Stimulated activated CD8-positive, alpha-beta memory T cell treated with anti-CD3 and anti-CD28 coated beads, Interleukin-4, amount 100 ng/mL, for 4 hours (primary cell): ENCODE measurements at places on chromosomes 2 and 18.

GRCh38 chr18:58387716-58388115 lies 241.2 kb downstream of the ALPK2 start:
- DNase-seq, result no peak

DNA sequence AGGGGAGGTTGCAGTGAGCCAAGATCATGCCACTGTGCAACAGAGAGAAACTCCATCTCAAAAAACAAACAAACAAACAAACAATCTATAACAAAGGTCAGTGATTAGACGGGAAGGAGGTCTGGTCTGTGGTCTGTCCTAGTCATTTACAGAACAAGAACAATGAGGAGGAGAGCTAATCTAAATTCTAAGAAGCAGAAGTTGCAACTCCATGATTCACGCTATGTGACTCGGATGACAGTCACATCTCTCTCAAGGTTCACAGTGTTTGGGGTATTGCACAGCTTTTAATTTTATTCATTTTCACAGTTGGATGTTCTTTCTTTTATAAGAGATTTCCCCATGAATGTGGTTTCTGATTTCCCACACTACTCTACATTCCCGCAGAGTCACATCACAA lies 218.7 kb upstream of the PIEZO2 start:
- no peak for DNase-seq

DNA sequence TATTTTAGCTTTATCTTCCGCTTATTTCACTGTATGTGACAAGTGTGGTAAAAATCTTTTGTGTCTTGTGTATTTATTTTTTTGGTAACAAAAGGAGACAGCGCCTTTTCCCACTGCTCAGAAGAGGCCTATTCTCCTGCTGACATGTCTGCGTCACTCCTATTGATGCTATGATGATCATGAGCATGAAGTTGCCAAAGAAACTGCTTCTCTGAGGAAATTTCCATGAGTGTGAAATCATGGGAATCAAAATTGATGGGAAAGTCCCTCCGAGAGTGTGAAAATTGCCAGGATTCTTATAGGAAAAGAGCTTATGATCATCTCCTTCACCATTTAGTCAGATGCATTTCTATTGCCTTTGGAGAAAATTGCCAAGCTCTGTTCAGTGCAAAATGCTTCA lies 36.5 kb upstream of the DARS1 start:
- DNase-seq, result no peak

DNA sequence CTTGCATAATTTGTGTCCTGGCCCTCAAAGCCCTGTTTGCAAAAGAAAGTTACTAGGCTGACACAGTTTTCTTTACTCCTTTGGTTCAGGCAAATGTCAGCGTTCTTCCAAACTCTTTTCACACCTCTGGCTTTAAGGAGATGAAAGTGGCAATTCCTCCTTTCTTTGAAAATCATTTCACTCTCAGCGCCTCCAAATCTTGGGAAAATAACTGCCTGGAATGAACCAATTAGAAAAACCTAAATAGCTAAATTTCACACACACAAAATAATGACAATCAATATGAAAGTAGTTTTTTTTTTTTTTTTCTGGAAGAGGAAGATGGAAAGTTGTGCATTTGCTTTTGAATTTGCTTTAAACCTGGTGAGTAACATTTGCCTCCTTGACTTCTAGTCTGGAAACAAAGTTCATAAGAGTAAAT lies 1.7 kb downstream of the MEIS1 start:
- no peak for DNase-seq

- DNase-seq, result no peak
Measured at GRCh38 chr2:240329116-240329665, 106.3 kb upstream of the GPC1 start.

DNA sequence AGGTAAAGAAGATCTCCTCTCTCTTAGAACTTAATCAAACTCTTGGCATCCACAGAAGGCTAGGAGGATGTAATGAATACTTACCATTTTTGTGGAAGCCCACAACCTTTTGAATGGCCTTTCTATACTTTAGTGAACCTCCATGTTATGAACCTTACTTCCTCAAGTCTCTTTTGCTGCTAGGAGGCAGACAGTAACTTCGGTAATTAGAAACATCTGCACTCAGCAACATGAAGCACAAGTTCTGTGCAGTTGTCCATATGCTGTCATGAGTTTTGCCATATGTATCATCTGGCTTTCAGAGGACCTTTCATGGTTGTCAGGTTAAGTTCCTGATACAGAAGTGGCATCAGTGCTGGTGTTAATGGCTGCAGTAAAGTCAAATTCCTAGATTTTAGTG lies 50.4 kb downstream of the PDK1 start:
- DNase-seq, result no peak

GRCh38 chr18:3466045-3466444 lies 16.1 kb downstream of the TGIF1 start:
- no peak for DNase-seq

DNA sequence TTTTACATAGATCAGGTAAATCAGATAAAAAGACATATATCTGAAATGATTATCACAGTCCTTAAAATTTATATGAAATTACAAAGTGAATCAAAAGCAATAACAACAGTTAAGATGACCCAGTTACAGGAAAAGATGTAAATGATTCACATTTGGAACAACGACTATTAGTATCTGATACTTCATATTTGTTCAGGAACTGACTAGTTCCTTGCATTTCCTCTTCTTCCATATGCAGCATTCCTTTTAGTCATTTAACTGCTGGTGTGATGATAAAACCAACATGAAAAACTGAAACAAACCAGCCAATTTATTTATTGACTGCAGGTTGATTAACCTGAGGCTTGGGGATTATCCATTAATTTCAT lies 75.2 kb downstream of the RBMS1 start:
- DNase-seq, result no peak

DNA sequence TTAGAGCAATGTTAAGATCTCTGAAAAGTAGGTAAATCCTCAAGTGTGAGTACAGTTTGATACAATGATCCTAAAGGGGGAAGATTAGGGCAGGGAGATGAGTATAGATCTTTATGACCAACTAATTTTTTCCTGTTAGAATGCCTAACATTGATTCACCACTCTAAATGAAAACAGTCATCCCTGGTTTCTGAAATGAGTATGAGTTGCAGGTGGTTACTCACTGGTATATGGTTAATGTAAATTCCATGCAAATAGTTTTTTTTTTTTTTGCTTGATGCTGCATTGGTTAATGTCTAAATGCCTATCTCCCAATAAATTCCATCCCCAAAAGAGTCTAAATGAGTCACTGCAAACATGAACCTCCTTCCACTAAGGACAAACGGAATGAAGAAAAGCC lies 55.0 kb upstream of the SERPINB2 start:
- DNase-seq, result no peak
